ENCODE measurements at places on chromosomes 5 and 9.
A peak's percentile ranks its signal among the peaks of the same experiment; 100 is the strongest.

- DNase-seq = peak; percentile 19
Measured at GRCh38 chr5:127878174-127878750, 175.1 kb downstream of the CCDC192 start.

DNA sequence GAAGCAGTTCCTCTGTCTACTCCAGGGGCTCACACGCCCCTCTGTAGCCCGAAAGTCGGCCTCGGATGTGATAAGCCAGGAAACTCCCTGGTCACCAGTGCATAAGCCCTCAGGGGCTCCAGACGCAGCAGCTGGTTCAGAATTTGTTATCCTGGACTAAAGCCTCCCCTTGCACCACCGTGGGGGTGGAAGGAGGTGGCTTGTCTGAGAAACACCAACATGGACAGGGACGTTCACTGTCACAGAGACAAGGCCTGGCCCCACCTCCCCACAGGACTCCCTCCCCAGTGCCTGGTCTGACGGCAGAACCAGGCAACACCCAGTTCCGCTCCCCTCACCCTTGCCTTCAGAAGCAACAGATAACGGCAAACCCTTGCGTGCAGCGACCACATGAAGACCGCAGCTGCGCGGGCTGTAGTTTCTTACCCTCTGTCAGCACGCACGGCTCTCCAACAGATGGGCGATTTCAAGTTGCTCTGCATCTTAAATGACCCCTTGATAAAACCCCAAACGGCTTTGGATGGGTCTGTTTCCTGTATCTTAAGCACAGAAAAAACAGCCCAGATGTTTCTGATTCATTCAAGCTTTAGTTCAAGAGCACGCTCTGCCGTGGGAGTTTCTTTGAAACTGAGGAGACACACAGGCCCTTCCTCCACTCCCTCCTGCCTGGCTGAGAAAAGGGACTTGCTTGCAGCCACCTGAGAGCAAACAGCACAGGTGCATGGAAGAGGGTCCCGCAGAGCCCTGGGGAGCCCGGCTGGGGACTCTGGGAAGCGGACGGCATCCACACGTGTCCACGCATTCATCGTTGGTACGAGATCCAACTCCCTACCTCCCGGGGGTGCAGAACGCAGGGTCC is 44.7 kb upstream of the NKD2 start:
- no peak for DNase-seq

- no peak for DNase-seq
Measured at GRCh38 chr5:149603210-149603609, 21.9 kb downstream of the ARHGEF37 start.

GRCh38 chr5:149731332-149731616 is 1.2 kb downstream of the PPARGC1B start:
- no peak for DNase-seq

DNA sequence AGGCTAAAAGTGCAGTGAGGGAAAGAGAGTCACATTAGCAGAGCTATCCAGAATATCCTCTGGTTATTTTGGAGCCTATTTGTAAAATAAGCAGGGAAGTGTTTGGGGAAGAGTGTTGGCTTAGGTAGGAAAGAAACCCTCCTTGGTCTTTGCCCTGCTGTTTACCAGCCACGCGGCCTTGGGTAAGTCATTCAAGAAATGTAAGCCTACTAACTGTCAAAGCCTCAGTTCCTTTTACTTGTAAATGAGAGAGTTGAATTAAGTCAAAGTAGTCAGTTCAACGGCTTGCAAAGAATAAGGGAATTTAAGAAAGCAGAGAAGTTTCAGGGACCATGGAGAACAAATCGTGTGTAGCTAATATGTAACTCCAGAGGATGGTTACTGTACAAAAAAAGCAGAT is 75.8 kb upstream of the TNC start:
- no peak for DNase-seq

DNA sequence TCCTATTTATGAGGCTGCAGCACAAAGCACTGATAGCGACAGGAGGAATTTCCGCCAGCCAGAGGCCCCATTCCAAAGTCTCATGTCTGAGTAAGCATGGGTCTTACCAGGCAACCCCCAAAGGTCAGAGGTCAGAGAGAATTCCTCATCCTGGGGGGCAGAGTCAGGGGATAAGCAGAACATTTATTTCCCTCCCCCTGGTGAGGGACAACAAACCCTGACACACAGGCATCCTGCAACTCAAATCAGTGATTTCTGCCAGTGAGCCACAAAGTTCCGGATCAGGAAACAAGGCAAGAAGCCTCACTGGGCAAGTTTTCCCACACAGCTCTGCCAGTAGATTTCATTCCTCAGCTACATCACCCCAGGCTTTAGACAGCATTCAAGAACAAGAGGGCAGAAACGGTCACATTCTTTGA is 37.0 kb downstream of the ADAMTS12 start:
- DNase-seq = no peak
